NCI-H1105 treated with DMSO at 0.1 percent for 48 hours (cell line): ENCODE measurements at places on chromosomes 13 and 19.
A peak's percentile ranks its signal among the peaks of the same experiment; 100 is the strongest.

DNA sequence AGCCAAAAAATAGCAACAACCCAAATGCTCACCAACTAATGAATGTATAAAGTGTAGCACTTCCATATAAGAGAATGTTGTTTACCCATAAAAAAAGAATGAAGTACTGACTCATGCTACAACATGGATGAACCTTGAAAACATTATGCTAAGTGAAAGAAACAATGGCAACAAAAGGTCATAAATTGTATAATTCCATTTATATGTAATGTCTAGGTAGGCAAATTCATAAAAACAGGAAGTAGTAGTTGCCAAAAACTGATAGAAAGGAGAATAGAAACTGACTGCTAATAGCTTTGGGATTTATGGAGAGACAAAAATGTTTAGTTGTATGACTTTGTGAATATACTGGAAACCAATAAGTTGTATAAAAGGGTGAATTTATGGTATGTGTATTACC lies 21.6 kb downstream of the MYCBP2 start:
- DNase-seq, result no peak

DNA sequence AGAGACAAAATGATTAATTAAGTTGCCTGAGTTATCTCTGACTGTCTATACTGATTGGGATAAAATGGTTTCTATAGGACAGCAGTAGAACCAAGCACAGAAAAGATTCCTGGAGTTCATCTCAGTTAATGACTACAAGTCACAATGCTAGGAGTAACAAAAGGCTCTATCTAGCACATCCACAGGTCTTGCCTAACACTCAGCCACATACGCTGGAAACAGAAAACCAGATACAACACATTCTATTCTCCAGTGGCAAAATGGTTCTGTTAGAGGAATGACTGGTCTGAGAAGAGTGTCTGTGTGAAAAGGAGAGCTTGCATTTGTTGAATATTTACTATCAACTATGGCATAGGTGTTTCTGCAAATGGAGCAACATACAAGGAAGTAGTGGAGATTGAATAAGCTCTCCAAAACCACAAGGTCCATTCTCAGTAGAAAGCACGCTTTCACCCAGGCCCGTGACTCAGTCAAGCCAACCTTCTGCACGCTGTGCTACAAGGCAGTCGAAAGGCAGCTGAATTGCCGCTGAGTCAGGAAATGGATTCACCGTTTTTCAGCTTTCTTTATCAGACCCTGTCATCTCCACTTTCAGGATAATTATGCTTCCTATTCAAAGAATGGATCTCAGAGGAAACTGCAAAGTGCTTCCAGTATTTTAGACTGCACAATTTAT lies 761.5 kb downstream of the EFNB2 start:
- DNase-seq, result peak; percentile 92

DNA sequence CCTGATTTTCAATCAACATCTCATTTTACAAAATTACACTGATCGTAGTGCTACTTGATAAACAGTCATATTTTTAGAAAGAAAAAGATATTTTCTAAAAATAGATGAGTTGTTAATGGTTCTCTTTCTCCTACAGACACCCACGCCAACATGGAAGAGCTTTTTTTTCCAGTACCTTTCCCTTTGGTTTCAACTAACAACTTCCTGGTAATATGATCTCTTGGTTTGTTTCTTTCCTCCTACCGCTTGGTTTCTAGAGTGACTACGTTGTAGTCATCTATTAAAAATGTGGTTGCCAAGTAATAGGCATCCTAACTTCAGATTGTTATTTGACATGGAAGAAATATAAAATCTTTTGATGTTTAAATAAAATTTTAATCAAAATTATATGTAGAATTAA lies 189.0 kb downstream of the LACC1 start:
- DNase-seq, result no peak

GRCh38 chr19:7959211-7959610 lies 15.7 kb upstream of the TIMM44 start:
- no peak for DNase-seq

DNA sequence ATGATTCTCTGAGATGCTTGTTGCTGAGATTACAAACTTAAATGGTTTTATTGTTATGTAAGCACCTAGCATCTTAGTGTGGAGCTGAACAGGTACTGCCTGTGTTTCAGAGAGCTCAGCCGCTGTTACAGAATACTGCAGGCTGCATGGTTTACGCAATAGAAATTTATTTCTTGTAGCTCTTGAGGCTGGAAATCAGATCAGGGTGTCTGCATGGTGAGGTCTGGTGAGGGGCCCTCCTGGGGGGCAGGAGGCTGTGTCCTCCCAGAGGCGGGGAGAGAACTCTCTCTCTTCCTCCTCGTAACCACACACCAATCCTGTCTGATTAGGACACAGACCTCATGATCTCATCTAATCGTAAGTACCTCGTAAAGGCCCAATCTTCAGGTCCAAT lies 13.1 kb downstream of the ATP11A start:
- DNase-seq, result no peak

DNA sequence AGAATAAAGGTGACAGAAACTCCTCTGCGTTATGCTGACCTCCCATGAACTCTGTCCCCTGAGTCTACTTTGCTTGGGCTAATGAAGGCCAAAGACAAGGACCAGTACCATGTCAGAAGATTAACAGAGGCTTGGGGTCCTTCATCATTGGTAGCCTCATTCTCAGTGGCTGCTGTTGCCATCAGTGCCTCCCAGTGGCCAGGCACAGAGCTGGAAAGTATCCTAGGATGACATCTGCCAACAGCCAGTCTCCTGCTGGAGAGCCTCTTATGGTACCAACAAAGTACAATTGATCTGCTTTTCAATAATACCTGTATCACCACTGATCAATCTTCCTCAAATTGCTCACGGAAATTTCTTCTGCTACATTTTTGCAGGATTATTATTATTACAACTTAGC lies 281.6 kb downstream of the DNAJC15 start:
- no peak for DNase-seq

DNA sequence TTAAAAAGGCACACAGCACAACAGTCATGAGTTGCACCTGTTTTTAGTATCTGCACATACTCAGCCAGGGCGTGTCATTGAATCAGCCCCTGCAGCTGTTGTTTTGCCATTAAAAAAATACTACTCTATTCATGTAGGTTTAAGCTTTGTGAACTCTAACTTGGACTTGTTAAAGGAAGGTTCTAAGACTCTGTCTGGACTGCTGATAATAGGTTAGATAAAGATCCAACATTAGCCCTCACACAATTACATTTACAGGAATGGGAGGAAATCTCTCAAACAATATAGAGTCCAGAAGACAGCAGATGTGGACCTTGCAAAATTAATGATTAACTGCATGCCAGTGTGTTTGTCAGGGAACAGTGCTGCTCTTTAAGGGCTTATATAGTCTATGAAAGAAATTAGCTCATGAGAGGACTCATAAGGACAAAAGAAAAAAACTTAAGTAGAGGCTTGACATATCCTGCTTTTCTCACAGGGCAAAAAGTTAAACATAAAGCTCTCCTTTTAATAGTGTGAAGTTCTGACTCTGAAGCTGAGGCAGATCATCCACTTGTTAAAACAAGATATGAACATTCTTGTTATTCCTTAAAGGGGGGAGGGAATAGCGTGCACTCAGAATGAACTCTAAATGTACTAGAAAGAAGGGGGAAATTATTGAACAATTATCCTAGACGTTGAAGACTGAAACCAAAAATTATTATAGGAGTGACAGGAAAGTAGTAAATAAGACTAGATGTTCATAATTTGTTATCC lies 243.6 kb downstream of the NDFIP2 start:
- DNase-seq, result no peak

DNA sequence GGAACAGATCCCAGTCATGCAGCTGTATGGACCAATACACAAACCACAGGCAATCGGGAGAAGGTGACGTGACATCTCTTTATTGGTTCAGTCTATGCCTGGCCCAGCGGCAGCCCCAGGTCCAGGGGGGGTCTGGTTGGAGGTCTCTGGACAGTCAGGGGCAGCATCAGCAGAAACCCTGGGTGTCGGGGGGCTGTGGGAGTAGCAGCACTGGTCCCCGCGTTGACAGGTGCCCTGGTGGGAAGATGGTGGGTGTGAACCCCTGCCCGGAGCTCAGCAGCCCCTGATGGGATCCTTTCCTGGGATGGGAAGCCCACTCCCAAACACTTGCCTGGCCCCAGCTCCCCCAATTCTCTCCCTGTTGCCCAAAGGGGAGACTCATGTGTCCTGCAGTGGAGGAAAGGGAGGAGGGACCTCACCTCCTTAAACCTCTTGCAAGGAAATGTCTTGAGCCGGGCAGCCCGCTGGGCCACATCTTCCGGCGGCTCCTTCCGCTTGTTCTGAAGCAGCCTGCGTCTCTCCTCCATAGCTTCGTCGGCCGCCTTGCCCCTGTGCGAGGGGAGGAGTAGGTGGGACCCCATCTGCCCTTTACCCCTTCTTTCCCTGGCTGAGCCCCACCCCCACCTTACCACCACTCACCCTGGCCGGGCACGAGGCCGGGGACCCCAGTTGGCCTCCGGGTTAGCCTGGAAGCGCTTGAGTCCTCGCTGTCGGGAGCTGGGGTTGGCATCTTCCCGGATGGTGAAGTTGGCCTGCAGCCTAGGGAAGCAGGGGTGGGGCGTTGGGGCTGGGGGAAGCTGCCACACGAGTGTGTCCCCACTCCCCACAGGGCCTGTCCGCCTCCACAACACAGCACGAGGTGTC lies 2.4 kb upstream of the LYL1 start:
- no peak for DNase-seq

DNA sequence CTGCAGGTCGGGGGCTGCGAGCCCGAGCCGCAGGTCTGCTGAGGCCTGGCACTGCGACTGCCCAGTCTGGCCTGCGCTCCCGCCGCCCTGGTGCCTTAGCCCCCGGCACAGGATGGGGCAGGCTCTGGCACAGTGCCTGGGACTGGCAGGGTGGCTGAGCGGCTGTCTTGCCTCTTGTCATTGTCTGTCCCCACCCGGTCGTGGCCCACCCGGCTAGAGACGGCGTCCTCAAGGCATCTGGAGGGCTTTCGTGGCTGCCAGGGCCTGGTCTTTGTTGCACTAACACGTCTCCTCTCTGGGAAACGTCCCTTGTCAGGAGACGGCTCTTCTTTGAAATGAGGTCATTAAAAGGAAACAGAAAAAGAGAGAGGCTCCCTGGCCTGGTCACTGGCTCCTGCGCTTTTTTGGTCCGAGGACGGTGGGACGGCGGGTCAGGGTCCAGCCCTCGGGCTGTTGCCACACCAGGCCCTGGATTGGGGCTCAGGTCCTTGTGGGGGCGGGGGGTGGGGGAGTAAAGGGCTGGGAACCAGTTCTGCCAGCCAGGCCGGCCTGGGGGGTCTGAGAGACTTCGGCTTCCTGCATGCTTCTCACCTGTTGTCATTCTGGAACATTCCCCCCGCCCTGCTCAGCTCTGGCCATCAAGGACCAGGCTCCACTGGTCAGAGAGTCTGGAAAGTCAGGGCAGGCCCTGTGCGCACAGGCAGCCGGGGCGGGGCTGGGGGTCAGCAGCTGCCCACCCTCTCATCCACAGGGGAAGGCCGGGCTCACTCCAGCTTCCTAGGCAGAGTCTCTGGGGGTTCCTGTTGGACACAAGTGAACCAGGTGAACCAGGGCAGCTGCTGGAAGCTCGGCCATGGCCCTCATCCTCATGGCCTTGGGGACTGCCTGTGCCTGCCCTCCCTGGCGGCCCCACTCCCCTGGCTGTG lies 6.2 kb upstream of the ZNF554 start:
- DNase-seq, result no peak

- no peak for DNase-seq
Observed at GRCh38 chr19:16118489-16119033, 6.9 kb downstream of the RAB8A start.

DNA sequence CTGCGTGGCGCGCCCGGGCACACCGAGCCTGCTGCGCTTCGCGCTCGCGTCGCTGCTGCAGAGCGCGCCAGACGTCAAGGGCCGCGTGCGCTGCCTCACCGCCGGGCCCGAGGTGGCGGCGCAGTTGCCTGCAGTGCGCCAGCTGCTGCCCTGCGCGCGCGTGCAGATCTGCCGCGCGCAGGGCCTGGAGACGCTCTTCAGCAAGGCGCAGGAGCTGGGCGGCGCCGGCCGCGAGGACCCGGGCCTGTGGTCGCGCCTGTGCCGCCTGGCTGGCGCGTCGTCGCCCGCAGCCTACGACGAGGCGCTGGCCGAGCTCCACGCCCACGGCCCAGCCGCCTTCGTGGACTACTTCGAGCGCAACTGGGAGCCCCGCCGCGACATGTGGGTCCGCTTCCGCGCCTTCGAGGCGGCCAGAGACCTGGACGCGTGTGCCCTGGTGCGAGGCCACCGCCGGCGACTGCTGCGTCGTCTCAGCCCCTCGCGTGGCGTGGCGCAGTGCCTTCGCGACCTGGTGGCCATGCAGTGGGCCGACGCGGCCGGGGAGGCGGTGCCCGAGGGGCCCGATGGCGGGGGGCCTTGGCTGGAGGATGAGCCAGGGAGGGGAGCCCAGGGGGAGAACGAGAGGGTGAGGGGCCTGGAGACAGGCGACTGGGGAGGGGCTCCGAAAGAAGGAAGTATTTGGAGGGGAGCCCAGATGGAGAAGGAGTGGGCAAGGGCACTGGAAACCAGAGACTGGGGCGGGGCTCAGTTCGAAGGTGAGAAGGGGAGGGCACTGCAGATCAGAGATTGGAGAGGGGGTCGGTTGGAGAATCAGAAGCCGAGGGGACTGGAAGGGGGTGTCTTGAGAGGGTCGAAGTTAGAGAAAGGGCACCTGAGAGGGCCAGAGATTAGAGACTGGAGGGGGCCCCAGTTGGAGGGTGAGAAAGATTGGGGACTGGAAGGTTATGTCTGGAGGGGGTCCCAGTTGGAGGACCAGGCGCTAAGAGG lies 24.7 kb downstream of the ZSWIM9 start:
- no peak for DNase-seq

DNA sequence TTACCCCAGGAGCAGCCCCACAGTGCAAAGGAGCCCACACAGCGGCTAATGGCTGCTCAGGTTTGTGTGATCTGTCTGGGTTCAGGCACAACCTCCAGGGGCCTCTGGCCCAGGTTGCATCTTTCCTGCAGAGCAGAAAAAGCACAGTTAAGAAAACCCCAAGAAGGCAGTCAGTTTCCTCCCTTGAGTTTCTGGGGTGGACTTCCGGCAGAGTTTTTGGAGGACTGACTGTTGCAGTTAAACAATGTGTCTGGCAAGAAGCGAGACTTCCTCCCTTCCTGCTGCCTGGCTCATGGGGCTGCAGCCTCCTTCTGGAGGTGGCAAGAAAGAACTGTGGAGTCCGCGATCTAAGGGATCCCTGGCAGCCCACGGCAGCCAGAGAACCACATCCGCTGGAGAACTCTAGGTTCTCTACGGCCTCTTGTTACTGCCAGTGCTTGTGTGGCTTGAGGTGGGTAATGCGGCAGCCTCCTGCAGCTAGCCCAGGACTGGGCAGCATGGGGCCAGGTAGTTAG lies 114.4 kb downstream of the ZDHHC20 start:
- DNase-seq, result no peak
